ENCODE measurements at places on chromosomes 4 and X.

- DNase-seq: peak; percentile 88
Observed at GRCh38 chr4:2412534-2412884, 5.9 kb downstream of the ZFYVE28 start.

GRCh38 chr4:145842224-145842887, 96.3 kb downstream of the ZNF827 start:
- DNase-seq: no peak

- no peak for DNase-seq
Observed at GRCh38 chr4:61648264-61648663, 448.1 kb downstream of the ADGRL3 start.

DNA sequence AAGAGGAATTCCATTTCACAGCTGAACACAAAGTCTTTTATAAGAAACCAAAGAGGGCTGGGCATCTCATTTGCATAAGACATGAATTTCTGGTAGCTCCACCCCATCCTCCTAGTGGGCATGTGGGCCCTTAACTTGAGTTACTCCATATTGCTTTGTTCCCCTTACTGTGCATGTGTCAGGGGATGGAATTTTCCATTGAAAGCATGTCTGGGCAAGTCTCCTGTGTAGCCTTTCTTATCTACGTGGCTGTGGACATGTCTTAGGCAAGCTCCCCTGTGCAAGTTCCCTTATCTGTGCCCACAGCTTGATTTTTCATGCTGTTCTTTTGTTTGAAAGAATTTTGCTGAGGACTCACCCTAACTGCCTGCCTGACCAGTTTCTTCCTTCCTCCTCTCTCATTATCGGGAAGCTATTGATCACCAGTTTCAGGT, 123.5 kb upstream of the JADE1 start:
- DNase-seq: no peak

DNA sequence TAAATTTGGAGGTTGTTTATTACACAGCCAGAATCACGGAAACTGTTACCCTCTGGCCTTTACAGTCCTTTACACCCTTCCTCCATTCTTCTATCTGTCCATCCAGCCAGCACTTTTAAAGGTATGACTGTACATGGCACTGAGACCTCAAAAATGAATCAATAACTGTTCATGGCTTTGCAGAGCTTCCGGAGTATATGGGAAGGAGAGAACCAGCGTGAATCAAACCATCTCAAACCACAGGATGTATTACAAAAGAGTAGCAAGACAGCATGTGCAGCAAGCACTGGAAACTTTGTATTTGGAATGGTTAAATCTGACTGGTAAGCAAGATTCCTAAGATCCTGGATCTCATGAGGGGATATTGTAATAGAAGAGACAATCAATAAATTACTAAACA, 228.5 kb upstream of the CASK start:
- DNase-seq: no peak

DNA sequence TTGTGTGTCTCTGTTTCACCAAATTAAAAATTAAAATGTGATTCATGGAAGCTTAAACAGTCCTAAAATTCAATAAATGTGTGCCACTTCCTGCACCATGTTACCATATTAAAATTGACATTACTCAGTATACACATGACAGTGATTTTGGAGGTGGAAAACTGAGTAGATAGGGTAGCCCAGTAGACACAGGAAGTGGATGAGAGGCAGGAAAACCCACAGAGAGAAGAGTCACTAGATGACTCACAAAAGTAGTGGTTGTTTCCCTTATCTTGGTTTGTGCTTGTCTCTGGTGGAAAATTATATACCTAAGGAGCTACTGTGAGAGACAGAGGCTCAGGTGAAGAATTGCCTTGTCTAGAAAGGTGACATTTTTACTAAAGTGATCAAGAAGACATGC, 375.8 kb upstream of the CXorf51B start:
- no peak for DNase-seq

GRCh38 chrX:153707406-153707805, 16.8 kb downstream of the BCAP31 start:
- no peak for DNase-seq

DNA sequence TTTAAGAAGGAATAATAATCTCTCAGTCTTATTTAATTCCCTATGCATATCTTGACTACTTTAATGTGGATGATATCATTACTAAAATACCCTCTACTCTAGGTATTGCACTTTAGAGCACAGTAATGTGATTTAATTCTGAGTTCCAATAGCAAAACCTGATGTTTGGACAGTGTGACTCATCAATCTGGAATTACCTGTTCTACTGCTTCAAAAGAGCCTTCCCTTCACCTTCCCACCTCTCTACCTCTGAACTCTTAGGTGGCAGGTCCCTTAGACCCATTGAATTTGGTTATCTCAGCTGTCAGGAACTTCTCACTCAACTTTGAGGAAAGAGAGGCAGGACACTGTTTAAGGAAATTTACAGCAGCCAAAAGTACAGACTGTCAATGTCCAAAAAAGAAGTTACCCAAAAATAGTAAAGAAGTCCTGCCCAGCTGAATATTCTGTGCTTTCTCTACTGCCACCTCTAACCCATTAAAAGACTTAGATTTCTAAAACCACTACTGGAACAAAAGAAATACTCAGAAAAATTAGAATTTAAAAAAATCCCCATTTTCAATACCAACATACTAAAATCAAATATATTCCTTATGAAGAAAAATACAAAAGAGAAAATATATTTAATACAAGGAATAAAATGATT, 123.1 kb upstream of the GPM6A start:
- no peak for DNase-seq

DNA sequence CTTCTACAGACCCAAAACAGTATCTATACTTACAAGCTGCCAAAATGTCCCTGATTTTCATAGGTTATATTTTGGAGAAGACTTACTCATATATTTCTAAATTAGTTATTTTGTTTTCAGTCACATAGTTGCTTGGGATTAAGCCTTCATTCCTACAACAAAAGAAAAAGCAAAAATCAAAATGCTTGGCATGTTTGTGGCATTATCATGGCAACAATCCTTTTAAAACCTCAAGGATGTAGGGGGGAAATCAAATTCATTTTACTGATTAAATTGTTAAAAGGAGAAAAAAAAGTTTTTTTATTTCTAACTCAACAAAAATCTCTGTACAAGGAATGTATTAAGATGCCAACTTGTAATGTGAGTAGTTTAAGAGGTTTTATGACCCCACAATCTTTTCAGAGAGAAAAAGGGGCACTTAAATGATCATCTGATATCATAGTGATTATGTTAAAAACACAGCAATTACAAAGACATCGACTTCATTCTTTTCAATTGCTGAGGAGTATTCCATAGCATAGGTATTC, 23.5 kb downstream of the TXK start:
- no peak for DNase-seq

DNA sequence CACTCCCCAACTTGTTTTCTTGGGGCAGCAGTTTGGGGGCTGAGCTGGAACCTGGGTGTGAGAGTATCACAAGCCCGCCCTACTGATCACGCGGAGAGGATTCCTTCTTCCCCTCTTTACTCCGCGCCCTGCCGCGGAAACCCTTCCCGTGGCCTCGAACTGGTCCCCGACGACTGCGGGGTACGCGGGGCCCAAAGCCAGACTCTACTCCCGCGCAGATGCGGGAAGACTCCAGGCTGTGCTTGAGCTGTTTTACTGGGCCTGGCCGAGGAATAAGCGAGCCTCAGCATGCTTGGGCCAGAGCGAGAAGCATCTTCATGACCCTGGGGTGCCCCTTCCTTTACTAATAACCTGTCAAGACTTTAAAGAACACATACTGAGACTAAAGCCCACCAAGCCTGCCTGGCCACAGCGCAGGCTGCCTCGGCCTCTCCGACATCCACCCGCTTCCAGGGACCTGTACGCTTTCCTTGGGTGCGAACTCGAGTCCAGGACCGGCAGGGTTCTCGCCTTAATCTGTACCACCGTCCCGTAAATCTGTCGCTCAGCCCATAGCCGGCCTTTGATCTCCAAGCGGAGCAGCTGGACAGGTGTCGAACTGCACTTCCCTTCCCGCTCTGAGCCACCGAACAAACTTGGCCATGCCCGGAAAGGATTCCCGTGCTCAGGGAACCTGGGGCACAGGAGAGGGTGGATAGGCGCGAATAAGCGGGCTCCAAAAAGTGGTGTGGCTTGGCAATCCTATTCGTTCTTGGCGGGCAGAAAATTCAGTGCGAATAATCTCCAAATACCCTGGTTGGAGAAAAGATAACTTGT, 55.0 kb upstream of the TMEM33 start:
- no peak for DNase-seq

- DNase-seq: no peak
Observed at GRCh38 chr4:184937745-184938144, 80.5 kb upstream of the HELT start.

- no peak for DNase-seq
Observed at GRCh38 chrX:109719264-109719663, 13.8 kb downstream of the ACSL4 start.

DNA sequence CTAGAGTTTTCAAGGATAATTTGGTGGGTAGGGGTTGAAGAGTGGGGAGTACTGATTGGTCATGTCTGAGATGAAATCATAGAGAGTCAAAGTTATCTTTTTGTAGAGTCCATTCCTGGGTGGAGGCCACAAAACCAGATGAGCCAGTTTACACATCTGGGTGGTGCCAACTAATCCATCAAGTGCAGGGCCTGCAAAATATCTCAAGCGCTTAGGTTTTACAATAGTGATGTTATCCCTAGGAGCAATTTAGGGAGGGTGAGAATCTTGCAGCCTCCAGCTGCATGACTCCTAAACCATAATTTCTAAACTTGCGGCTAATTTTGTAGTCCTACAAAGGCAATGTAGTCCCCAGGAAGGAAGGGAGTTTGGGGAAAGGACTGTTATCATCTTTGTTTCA, 988.3 kb upstream of the LCORL start:
- no peak for DNase-seq

- no peak for DNase-seq
Observed at GRCh38 chr4:139247241-139247640, 32.8 kb downstream of the MGARP start.

- no peak for DNase-seq
Observed at GRCh38 chrX:1542994-1543725, 6.2 kb upstream of the P2RY8 start.

DNA sequence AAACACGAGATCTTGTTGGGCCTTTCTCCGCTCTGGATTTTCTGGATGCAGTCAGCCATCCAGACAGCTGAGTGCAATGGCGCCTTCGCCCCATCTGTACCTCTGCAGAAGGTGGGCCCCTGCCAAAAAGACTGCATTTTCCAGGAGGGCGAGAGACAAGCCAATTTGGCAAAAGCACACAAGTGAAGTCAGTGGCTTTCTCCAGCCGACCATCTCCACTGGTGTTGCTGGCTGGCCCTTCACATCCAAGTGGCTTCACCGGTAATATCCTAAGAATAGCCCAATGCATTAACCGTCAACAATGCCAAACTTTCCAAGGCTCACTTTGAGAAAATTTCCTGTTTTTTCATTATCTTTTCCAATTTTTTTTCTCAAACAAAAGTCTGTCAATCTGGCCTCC, 96.2 kb upstream of the MXRA5 start:
- no peak for DNase-seq

DNA sequence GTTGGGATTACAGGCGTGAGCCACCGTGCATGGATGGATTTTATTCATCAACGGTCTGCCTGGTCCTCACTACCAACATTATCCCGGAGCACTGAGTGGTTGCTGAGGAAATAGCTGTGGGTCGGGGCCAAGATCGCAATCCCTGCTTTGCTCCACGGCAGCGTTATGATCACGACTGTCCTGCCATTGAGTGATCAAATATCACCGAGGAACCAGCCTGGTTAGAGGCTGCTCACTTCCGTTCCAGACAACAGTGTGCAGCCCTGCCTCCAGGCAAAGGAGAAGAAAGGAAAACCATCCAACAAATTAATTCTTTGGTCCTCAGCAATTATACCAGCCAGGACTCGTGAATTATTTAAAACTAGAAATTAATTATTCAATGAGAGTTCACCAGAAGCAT, 70.6 kb upstream of the TBL1X start:
- DNase-seq: no peak

- DNase-seq: no peak
Observed at GRCh38 chr4:167233685-167234315, 494 bp downstream of the SPOCK3 start.

DNA sequence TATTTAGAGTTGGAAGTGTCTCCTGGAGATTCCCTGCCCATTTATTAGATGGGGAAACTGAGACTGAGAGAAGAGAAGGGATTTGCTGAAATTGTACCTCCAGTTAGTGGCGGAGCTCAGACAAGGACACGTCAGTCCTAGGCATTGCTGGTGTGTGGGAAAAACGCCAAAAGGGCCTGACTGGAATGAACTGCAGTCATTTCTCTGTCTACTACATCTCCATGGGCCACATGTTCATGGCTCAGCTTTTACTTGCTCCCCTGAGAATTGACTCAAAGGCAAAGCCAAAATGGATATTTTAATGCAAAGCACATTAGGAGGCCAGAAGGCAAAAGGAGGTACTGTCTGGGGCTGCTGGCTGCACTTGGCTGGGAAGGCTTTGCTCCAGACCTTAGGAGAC, 3.9 kb downstream of the TFDP3 start:
- DNase-seq: no peak

DNA sequence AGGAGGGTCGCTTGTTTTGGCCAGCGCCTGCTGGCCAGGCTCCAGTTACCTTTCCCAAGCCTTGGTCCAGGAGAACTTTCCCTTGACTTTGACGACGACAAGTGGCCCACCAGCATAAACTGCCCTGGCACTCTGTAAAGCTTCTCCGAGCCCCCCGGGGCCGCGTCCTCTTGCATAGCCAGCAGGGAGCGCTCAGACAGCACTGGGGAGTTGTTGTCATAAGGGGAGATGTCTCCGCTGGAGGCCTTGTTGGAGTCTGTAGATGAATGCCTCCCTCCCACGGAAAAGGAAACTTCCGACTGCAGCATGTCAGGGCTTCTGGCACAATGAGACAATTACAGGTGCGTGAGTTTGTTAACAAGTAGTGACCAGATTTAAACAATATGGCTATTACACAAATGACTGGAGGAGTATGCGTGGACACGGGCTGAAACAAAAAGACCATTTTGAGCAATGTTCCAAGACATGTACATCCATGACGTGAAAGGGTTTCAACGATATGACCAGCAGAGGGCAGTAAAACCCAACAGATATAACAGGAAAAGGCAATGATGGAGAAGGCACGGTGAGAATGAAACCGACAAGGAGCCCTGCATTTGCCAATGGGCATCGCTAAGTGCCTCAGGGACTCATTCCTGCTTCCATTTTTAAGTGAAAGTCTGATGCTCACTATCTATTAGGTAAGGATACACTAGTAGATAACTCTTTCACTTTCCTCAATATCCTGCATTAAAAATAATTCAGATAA, 33.0 kb downstream of the HCCS start:
- peak; percentile 65 for DNase-seq

Data from stimulated activated naive CD4-positive, alpha-beta T cell (primary cell).